ENCODE measurements at places on chromosomes 3 and 15.
A peak's percentile ranks its signal among the peaks of the same experiment; 100 is the strongest.

GRCh38 chr3:100335434-100335833 lies 877 bp downstream of the NIT2 start:
- DNase-seq = no peak

- no peak for DNase-seq
These were observed 26.6 kb downstream of the CGGBP1 start for GRCh38 chr3:88032245-88032644.

DNA sequence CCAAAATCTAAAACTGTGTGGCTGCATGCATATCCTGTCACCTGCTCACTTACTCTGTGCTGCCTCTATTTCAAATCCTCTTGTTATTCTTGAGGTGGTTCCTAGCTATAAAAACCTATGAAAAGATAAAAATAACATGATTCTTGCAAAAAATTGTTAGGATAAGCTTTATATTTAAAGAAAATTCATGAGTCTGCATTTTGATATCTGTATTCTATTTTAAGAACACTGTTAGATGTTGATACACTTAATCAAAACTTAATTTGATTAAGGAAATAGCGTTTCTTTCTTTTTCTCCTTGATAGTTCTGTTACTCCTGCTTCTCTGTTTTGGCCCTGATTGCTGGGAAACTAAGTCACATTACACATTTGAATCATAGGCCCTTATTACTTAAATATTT lies 22.5 kb downstream of the STT3B start:
- no peak for DNase-seq

- no peak for DNase-seq
These were observed 68.6 kb downstream of the ST6GAL1 start for GRCh38 chr3:186998937-186999368.

DNA sequence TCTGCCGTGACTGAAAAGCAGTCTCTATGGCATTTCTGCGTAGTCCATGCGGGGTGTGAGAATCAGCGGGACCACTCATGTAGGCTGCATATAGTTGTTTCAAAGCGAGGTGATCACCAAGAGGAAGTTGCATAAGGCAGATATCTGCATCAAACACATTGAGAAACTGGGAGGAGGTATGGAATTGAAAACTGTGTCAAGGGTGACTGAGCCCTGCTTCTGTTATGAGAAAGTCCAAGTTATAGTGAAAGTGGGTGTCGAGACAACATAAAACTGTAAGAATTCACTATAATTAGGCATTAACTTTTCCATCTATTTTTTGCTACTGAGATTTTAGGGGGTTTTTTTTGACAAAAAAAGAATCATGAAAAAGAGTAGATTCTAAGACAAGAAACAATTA lies 109.3 kb downstream of the ZIC1 start:
- no peak for DNase-seq

GRCh38 chr3:170117134-170117533 lies 64.4 kb downstream of the PHC3 start:
- no peak for DNase-seq

DNA sequence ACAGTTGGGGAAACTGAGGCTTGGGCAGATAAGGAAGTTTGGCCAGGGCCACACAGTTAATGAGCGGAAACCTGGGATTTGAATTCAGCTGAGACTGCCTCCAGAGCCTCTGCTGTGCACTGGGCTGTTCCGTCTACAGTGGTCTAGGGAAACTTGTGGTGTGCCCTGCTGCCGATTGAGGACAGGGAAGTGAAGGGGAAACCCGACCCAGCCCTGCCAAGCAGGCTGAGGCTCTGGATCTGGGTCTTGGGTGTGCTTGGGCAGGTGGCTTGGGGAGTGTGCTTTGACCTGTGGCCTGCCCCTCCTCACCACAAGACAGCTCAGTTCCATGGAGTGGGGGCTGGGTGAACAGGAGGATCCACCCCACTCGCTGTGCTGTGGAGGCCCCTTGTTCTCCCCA lies 17.6 kb downstream of the NISCH start:
- DNase-seq = no peak

DNA sequence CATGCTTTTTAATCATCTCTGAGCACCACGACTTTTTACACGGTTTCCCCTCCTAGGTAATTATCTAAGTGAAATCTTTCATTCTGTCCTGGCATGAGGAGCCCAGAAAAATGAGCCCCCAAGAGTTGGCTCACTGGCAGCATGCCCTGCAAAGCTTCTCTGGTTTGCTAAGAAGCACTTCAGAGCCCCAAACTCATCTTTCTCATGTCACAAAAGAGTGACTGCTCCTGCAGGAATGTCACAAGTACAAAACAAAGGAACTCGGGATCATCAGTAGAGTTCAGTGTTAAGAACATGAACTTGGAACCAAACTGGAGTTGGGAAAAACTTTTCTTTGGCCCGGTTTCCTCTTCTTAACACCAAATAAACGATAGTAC lies 123.9 kb downstream of the FOXB1 start:
- no peak for DNase-seq

- DNase-seq = no peak
These were observed 64.3 kb upstream of the LRRC3B start for GRCh38 chr3:26558257-26558656.

DNA sequence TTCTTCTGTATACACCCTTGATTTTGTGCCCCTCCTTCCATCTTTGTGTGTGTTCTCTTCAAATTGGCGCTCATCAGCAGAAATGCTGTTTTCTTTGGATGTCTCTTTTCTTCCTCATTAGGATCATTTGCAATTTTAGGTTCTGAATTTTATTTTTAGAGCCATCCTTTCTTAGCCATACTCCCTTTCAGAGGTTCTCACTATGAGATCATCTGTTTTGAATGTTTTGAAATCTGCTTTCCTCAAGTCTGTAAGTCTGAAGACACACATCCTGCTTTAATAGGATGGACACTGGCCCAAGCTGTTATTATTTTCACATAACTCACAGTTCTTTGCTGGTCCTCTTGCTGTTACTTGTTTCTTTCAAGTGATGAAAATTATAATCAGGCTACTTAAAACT lies 124.8 kb downstream of the BDH1 start:
- no peak for DNase-seq

- DNase-seq = no peak
These were observed 12.5 kb downstream of the RBM5 start for GRCh38 chr3:50100956-50101845.

DNA sequence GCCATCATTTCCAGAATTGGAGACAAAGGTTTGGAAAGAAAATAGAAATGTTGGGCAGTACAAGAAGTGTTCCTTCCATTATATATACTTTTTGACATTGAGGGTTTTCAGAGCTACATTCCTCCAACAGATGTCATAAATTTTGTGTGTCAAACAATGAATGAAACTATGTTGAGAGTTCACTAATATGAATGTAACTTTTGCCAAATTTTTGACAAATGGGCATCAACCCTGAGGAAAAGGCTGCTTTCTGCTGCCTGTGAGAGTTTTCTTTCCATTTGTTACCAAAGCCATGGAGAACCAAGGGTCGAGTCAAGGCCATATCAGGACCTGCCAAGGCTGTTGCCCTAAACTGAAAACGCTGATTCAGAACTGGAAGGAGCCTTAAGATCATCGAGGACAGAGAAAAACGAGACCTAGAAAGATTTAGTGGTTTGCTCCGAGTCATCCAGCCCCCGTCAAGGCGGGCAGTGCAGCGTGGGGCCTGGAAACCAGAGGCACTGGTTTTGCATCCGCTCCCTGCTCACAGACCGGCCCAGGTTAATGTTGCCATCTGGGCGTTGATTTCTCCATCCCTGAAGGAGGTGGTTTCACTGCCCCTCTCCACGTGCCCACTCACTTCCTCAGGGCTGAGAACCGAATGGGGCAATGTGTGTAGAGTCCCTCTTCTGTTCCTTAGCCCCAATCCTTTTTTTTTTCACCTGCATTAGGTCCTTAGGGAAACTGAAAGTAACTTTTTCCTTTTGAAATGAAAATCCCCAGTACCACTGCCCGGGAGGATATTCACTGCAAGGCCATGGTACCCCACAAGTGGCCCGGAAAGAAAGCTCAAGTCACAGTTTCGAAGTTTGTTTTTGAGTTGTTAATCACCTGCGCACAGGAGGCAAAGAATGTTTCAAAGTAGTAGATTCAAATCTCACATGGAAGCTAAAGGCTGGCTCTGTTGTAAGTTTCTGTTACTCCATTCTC lies 32.8 kb downstream of the TPM1 start:
- DNase-seq = no peak

DNA sequence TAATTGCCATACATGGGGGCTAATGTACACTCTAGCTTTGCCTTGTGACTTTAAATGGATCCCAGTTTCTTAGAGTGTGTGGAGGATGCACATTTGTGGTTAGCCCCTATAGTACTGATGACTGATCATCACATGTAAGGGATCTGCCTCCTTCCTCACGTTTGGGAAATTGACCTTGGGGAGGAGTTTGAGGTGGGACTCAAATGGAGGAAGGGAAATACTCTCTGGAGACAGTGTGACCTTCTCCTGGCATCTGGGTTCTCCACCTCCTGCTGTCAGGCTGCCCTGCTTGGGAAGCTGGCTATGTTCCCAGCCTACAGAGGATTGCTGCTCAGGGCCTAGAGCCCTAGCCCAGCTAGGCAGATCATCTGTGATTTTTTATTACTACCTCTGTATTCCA lies 48.7 kb downstream of the PPM1L start:
- peak; percentile 31 for DNase-seq

- no peak for DNase-seq
These were observed 21.8 kb downstream of the MYH15 start for GRCh38 chr3:108488631-108489030.

- no peak for DNase-seq
These were observed 84.6 kb downstream of the FILIP1L start for GRCh38 chr3:100029689-100030088.

- no peak for DNase-seq
These were observed 9.6 kb downstream of the PLA2G4F start for GRCh38 chr15:42146551-42147430.

DNA sequence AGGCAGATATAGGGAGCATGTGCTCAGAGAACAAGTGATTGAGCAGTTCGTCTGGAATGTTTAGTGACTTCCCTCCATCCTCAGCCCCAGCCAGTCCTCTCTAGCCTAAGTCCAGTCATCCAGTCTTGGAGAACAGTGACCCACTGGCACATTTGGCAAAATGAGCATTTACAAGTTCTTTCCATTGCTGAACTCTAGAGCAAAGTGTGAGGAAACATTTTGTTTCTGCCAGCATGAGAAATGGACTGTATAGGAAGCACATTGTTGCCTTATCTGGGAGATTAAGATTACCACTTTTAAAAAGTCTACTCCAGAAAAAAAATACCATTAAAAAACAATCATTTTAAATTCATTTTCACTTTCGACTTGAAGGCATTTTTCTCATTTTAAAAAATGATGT lies 353.6 kb downstream of the SHQ1 start:
- no peak for DNase-seq

- DNase-seq = peak; percentile 99
These were observed at the start of the genes CCDC191 and QTRT2 for GRCh38 chr3:114056130-114057010. Gene CCDC191 (minus strand): TSS chr3:114056526. CDS start chr3:114056466, 60 bp downstream. Gene QTRT2 (plus strand): TSS chr3:114056737. CDS start chr3:114065258, 8,521 bp downstream.

GRCh38 chr15:66713843-66714508 lies 11.9 kb downstream of the SMAD6 start:
- no peak for DNase-seq

- no peak for DNase-seq
These were observed 10.0 kb upstream of the GRIP2 start for GRCh38 chr3:14550181-14550580.

- no peak for DNase-seq
These were observed 7.6 kb downstream of the EPHB3 start for GRCh38 chr3:184568924-184569829.

- DNase-seq = no peak
These were observed 207.9 kb downstream of the CD47 start for GRCh38 chr3:107882881-107883280.

- no peak for DNase-seq
These were observed 84.6 kb downstream of the ANO10 start for GRCh38 chr3:43537225-43537624.

- DNase-seq = no peak
These were observed 120.7 kb upstream of the MDFIC2 start for GRCh38 chr3:70433091-70433490.

GRCh38 chr3:108301695-108302404 lies 5.5 kb downstream of the HHLA2 start:
- DNase-seq = no peak

DNA sequence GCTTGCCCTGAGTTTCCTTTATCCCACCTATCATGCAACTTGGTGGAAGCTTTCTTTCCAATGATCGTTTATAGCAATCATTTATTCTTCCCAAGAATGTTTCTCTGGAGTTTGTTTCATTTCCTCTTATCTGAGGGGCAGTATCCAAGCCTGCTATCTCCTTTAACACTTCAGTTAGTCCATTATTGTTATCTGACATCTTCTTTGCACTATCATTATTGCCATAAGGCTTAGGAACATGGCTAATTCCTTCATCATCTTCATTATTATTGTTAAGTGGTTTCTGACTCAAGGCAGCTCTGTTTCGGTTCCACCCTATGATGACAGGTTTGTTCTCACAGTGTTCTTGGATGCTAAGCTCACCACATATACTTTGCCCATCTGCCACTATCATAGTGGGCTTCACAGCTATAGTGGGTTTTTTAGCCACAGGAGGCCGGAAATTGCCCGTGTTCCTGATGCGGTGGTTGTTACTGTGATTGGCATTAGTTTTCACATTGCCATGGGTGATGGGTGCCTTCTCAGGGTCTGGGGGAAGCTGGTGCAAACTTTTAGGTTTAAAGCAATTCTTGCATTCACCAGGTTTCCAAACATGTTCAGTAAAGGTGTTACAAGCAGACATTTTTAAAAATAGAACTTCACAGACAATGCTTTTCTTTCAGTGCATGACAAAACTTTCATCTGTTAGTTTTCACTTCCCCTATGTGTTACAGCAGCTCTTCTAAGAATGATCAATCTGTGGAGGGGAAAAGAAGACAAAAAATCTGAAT lies 110.6 kb upstream of the TSPAN3 start:
- DNase-seq = no peak

DNA sequence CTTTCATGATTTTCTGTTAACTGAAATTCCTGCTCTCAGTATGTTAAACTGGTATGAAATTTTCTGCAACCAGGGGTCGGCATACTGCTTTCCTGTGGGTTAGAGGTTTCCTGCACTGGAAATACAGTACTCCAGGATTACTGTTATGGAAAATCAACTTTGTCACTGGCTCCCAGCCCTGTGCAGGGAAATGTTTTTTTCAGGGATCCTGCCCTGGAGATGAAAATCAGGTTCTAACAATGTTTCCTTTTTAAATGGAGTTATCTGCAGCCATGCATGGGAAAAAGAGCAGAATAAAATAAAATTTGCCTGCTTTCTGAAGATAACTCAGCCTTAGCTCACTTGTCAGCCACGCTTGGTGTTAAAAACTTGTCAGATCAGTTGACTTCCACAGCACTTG lies 220.4 kb downstream of the IL5RA start:
- no peak for DNase-seq

DNA sequence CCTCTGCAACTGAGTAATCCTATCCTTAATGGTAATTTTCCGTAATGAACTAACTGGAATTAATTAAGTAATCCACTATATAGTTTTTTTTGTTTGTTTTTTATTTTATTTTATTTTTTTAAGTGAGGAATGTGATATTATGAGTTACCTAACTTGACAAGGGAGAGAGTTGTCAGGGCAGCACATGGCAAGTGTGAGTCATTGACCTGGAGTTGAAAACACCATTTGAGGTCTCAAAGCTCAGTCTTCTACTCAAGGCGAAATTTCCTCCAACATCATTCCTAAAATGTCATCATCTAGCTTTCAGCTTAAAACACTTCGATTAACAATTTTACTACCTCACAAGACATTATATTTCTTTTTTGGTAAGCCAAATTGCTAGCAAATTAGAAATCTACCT lies 87.8 kb downstream of the NECTIN3 start:
- no peak for DNase-seq

- DNase-seq = no peak
These were observed 79.2 kb downstream of the PLSCR2 start for GRCh38 chr3:146390006-146390772.
